ENCODE measurements at places on chromosomes 5 and 9. TPM values are rescaled to one million over a fixed set of nuclear protein-coding genes. Genes with fewer than 3 reads are reported as not detected.

DNA sequence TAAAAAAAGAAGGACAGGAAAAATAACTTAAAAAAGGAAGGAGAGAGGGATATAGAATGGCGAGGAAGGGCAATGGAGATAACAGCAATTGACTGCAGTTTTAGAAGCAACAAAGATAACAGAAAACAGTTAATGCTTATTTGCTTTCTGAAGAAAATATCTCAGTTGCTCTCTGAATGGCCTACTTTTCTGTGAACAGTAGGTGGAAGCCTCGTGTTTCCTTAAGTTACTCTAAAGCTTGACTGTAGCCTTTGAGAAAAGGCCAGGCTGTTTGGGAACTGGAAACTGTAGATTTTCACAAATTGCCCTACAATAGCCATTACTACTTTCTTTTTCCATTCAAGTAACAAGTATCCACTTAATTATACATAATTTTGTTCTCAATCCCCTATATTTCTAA is 404.5 kb downstream of the YTHDC2 start:
- no peak for DNase-seq
- H3K27ac ChIP-seq: no peak overlapping the region
- H3K4me3 ChIP-seq: no peak overlapping the region
- H3K4me1 ChIP-seq: no peaks in the 10 kb centered on the region
- no peaks in the 10 kb centered on the region for H3K36me3 ChIP-seq
- H3K27me3 ChIP-seq: no peaks in the 10 kb centered on the region

- H3K27ac ChIP-seq: no peak overlapping the region
- peaks cover 8% of the 10 kb centered on the region for H3K36me3 ChIP-seq
- DNase-seq: no peak
- H3K4me3 ChIP-seq: no peak overlapping the region
Measured at GRCh38 chr9:20292002-20292401, 330.3 kb downstream of the MLLT3 start.

The C5 gene
- 1.2 TPM for total RNA-seq

The OBP2B gene
- total RNA-seq: not detected

The RMRP gene
- total RNA-seq: 5,787 TPM
